ENCODE measurements at places on chromosomes 12 and 14.

DNA sequence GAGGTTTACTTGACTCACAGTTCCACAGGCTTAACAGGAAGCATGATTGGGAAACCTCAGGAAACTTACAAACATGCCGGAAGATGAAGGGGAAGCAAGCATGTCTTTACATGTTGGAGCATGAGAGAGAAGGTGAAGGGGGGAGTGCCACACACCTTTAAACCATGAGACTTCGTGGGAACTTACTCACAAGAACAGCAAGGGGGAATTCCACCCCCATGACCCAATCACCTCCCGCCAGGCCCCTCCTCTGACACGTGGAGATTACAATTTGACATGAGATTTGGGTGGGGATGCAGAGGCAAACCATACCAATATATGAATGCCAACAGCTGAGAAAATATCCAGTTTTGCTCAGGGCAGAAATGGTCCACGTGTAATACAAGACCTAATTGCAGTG lies 518.6 kb downstream of the VRK1 start:
- no peak for DNase-seq

GRCh38 chr14:78790271-78790670 lies 620.1 kb downstream of the NRXN3 start:
- DNase-seq, result no peak

GRCh38 chr14:75515629-75515996 lies 6.7 kb upstream of the BATF start:
- no peak for DNase-seq

- no peak for DNase-seq
Measured at GRCh38 chr12:6541371-6542165, 7.3 kb downstream of the GAPDH start.

GRCh38 chr12:113788020-113788856 lies 177.9 kb downstream of the RBM19 start:
- DNase-seq, result no peak

DNA sequence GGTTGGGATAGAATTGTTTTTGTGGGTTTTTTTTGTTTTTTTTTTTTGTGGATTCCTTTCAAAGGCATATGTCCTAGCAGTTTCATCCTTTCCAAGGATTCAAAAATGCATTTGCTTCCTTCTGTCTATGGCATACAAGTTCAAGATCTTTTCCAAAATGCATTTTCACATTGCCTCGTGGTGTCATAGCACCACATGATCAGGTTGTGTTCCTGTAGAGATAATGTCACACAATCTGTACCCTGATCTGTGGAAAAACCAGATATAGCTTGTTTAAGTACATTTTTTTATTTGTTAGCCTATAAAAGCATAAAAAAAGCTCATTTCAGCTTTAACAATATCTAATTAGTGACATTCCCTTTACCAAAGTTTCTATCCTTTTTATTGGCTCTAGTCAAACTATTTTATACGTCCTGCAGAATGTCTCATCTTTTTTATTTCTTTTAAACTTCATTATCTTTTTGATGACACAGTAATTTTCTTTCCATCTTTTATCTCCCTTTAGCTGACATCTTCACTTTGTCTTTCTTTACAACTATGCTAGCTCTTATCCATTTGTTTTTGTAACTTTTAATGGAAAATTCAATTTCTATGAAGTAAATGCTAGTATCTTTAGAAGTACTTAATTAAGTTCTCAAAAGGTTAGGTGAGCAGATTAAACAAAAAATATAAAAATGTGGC lies 106.0 kb upstream of the NOVA1 start:
- DNase-seq, result no peak

DNA sequence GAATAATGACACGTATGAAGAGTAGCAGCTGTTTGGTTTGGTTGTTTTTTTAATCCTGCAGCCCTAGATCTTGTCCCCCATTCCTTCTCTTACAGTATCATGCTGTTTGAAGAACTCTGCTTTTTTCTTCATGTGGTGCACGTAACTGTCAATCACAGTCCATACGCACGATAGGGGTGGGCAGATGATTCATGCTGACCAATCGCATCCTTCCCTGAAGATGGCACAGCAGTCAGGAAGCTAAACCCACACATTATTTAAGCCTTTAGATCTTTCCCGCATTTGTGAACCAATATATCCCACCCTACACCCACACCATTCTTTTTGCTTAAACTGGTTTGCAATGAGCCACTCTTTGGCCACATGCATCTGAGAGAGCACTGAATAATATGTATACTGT lies 158.9 kb upstream of the PLEKHA5 start:
- no peak for DNase-seq

DNA sequence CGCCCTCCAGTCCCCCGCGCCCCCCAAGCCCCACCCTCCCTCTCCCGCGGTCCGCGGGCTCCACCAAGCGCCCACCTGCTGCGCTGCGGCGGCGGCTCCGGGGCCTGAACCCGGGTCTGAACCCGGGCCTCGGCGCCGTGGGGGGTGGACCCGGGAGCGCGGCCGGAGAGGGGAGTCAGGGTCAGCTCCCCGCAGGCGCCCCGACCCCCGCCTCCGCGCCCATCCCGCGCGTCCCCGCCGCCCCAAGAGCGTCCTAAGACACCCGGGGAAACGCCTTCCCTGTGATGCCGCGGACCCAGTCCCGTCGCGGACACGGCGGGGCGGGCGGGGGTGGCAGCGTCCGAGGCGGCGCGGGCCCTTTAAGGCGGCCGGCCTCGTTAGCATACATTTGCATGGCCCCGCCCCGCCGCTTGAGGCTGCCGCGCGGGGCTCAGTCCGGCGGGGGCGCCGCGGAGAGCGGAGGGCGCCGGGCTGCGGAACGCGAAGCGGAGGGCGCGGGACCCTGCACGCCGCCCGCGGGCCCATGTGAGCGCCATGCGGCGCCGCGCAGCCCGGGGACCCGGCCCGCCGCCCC lies at the start of gene MMP17:
TSS of gene MMP17 (plus strand) at position 433 of the 574 bp plus-strand sequence. CDS start at position 535, 102 bp downstream.
- DNase-seq, result peak; percentile 67

DNA sequence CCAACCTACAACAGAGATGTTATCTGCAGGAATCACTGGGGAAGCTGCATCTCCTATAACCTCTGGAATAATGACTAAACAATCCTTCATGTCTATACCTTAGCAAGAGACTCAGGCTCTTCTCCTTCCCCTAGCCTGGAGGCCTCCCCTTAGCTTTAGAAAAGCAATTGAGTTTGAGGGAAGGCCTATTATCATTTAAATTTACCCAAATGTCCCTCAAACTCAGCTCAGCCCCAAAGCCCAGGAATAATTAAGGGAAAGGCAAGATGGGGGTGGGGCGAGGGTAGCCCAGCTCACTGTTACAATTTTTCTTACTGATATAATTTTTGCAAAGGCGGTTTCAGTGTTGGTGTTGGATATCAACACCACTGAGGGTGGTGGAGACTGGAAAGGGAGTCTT lies 151.4 kb upstream of the EEA1 start:
- no peak for DNase-seq

- no peak for DNase-seq
Measured at GRCh38 chr14:58898655-58899316, 261.0 kb downstream of the DACT1 start.

GRCh38 chr12:93727195-93727811 lies 50.1 kb downstream of the CRADD start:
- DNase-seq, result no peak

GRCh38 chr12:89253488-89253887 lies 98.8 kb downstream of the DUSP6 start:
- no peak for DNase-seq

- no peak for DNase-seq
Measured at GRCh38 chr14:77707355-77707723, 484 bp downstream of the ALKBH1 start.

DNA sequence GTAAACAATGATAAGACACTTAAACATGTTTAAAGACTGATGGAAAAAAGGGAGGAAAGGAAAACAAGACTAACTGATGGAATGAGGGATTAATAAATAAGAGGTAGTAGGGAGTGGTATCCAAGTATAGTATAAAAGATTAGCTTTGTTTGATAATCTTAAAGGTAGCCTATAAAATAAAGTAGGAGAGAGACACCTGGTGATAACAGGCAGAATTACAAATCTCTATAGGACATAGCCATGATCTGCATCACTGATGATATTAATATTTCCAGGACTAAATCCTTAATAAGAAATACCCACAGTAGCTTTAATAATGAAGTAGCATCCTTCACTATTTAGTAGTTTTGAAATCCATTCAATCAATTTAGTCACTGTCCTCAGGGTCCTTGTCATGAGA lies 30.4 kb downstream of the DLGAP5 start:
- DNase-seq, result no peak

GRCh38 chr14:47390831-47391504 lies 284.4 kb downstream of the MDGA2 start:
- DNase-seq, result no peak

DNA sequence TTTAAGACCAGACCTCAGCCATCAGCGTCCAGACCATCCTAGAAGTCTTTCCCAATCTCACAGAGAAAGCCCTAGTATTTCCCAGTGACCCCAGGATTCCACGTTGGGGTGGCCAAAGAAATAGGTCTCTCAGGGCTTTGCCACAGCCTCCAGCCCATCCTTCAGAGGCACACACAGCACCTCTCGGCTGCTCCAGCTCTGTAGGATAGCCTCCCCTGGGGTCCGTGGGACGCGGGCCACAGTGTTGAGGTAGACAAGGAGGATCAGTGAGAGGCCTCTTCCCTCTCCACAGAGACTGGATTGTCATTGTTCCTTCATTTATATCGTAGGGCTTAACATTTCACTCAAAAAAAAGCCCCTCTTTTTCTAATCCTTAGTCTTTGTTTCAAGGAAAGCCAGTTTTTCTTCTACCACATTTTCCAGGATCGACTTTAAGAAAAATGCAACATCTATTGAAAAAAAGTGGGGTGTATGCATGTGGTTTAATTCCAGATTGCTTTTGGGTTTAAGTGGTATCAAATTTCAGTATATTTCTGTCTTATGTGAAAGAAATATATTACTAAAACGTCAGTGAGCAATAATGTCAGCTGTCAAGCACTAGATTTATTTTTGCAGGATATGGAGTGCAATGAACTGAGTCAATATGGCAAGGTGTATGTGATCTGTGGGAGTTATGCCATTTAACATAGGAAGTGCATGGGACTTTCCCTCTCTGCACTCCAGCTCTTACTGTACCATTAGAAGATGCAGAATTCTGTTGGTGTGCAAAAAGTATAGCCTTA lies 187.5 kb downstream of the MSRB3 start:
- no peak for DNase-seq

DNA sequence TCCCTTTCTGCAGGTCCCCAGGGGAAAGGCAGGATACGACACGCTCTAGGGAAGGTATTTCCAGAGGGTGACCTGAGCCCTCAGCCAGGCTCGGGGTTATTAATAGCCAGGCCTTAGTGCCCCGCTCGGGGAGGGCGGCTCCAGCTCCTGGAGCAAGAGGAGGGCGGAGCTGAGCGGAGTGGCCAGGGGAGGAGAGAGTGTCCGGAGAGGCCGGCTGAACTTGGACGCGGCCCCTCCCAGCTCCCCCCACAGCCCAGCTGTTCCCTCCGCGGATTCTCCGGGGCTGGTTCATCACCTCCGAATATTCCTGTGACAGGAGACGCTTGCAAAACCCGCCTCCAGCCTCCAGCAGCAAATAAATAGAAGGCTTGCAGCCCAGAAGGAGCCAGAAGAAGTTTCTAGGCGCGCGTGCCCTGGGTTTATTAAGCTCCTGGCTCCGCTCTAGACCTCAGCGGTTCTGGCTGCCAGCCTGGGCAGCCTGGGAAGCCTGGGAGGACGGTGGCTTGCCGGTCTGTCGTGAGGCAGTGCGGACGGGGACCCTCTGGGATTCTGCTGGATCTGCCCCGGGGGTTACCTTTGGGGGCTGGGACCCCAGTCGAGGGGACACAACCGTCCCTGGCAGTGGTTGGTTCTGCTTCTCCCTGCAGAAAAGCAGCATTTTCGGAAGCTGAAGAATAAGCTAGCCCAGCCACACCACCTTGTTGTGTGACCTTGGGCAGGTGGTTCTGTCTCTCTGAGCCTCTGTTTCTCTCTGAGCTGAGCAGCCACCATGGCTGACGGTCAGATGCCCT lies at the start of gene HSPB8:
TSS of gene HSPB8 (plus strand) at position 388 of the 791 bp plus-strand sequence. CDS start at position 770, 382 bp downstream.
- DNase-seq, result peak; percentile 99

GRCh38 chr14:33978892-33979612 lies 28.2 kb upstream of the EGLN3 start:
- no peak for DNase-seq

DNA sequence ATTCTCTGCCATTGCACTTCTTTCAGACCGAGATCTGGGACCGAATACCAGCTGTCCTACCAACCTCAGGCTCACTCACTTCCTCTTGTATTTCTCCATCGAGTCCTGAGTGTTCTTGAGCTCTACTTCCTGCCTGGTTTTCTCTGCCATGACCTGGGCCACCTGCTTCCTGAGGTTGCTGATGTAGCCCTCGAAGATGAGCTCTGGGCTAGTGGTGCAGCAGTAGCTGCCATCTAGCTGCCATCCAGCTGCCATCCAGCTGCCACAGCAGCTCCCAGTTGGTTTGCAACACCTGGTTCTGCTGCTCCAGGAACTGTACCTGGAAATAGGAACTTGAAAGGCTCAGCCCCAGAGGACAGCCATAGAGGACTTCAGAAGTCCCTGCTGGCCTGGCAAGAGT lies 15.0 kb upstream of the KRT73 start:
- peak; percentile 45 for DNase-seq

DNA sequence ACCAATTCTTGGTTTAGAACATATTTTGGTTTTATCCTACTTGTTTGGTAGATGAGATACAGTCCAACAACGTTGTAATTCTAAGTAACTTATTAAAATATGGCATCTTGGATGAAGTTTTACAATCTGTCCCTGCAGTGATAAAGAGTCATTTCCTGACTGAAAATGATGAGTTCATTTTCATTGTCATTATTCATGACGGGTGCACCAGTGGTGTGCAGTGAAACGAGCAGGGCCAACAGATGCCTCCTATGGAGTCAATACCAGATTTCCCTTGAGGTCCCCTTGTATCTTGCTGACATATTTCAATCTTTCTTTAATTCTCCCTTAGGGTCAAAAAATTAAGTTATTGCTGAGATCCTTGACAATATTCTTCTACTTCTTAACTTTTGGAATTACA lies 438.5 kb downstream of the LRIG3 start:
- no peak for DNase-seq

DNA sequence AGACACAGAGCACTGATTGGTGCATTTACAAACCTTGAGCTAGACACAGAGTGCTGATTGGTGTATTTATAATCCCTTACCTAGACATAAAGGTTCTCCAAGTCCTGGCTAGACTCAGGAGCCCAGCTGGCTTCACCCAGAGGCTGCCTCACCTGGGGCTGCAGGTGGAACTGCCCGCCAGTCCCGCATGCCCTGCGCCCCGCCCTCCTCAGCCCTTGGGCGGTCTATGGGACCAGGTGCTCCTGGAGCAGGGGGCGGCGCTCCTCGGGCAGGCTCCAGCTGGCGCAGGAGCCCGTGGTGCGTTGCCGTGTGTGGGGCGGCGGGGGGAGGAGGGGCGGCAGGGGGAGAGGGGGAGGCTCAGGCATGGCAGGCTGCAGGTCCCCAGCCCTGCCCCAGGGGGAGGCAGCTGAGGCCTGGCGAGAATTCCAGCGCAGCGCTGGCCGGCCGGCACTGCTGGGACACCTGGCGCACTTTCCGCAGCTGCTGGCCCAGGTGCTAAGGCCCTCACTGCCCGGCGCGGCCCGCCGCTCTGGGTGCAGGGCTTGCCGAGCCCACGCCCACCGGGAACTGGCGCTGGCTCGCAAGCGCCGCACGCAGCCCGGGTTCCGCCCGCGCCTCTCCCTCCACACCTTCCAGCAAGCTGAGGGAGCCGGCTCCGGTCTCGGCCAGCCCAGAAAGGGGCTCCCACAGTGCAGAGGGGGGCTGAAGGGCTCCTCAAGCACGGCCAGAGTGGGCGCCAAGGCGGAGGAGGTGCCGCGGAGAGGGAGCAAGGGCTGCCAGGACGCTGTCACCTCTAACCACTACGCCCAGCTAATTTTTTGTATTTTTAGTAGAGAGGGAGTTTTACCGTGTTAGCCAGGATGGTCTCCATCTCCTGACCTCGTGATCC lies 3.1 kb upstream of the SLCO1B3 start:
- DNase-seq, result no peak

Data from coronary artery (tissue), 2 donors.